ENCODE measurements at places on chromosomes 16 and 17.

DNA sequence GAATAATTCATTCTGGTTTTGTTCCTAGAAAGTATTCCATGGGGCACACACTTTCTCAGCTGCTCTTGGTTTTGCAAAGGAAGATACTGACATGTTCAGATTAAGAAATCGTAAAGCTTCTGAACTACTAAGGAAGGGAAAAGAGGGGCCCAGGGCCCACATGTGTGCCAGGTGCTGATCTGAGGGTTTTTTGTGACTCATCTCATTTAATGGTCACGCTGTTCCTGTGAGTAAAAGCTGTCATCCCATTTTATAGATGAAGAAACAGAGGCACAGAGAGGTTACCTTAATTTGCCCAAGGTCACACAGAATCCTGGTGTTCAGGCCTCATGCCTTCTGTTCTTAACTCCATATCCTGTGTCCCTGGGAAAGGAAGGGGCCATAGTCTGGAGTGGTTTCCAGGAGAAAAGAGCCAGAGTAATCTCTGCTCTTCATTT is 113.2 kb downstream of the MSI2 start:
- DNase-seq: no peak

GRCh38 chr16:58128181-58128631 is 975 bp downstream of the CFAP20 start:
- no peak for DNase-seq

- DNase-seq: no peak
Observed at GRCh38 chr17:71380936-71381335, 739.9 kb upstream of the SOX9 start.

- DNase-seq: no peak
Observed at GRCh38 chr16:84818133-84818532, 1.7 kb upstream of the CRISPLD2 start.

DNA sequence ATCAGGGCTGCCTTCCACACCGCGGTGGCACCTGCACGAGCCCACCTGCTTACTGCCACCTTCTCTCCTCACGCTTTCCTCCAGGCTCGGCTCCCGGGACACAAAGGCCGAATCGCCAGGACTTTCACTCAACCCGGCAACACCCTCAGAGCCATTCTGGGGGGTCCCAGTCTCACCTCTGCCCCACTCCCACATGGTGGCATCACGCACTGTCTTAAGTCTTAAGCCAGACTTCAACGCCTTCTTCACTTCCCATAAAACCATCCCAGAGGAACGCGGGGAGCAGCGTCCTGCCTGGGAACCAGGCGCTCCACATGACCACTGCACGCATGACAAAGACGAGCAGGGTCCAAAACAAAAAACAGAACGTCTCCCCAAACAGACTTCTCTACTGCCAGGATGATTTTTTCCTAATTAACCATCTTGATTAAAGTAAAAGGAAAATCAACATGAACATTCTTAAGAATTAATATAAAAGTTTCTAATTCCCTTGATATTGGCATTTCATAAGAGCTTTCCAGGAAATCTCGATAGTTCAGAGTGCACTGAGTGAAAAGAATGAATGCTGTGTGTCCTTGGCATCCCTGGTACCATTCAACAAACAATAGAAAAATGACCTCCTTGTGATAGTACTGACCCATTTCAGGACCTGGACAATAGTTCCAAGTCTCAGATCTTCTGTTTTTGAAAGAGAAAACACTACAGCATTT is 2.6 kb downstream of the CANT1 start:
- DNase-seq: no peak

Data from SK-MEL-5 (cell line).